ENCODE measurements at places on chromosomes 7 and 10.

- no peak for DNase-seq
These were observed 67.8 kb downstream of the NAMPT start for GRCh38 chr7:106216923-106217542.

GRCh38 chr10:95880704-95881103 is 27.1 kb upstream of the CC2D2B start:
- DNase-seq = no peak

DNA sequence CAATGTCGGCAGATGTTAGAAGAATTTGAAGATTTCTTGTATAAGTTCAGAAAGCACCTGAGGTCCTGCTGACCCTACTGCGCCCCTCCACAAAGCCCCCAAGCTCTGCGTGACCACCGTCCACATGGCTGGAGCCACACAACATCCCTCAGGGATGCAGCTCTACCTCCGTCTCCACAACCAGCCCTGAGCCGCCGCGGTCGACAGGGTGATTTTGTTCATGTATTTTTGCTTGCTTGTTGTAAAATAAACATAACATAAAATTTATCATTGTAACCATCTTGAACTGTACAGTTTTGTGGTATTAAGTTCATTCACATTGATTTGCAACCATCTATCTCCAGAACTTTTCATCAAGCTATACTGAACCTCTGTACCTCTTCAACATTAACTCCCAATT is 50.5 kb downstream of the CPXM2 start:
- DNase-seq = no peak

DNA sequence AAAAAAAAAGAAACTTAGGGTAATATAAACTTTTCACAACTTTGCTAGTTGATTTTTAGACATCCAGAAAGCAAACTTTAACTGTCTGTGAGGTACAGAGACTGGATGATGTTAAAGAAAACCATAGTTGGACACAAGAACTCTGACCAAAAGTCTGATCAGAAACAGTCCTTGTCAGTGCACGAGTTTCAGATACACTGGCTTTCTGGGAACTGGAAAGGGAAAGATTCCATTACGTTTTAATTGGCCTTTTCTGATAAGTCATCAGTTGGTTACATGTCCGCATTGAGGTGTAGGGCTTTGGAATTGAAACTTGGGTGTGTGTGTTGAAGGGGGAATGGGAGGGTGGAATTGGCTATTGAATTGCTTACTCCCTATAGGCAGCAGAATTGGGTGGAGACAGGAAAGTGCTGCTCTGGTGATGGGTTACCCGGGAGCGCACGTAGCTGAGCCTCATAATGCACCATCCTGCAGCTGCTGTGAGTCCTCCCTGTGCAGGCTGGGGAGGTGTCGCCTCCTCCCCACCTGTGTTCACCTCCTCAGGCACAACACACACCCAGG is 59.9 kb downstream of the DAGLB start:
- DNase-seq = no peak
